Cerebellar nuclear complex (tissue), 1 donor: ENCODE measurements at places on chromosomes 1 and 21.

- no peak for DNase-seq
Observed at GRCh38 chr1:156973417-156973816, 53.0 kb downstream of the LRRC71 start.

- no peak for DNase-seq
Observed at GRCh38 chr21:34337741-34338140, 26.1 kb upstream of the KCNE2 start.

DNA sequence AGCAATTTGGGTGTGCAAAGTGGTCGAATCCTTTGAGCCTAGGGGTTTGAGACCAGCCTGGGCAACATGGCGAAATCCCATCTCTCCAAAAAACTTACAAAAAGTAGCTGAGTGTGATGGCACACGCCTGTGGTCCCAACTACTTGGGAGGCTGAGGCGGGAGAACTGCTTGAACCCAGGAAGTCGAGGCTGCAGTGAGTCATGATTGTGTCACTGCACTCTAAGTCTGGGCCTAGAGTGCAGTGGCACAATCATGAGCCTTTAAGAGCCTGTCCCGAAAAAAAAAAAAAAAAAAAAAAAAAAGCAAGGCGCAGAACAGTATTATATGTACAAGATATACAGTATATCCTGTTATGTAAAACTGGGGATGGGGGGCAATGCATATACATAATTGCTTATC lies 25.1 kb upstream of the HTR1D start:
- no peak for DNase-seq

- DNase-seq = no peak
Observed at GRCh38 chr1:224234017-224234416, 51.0 kb downstream of the DEGS1 start.

- DNase-seq = no peak
Observed at GRCh38 chr1:151135433-151136385, 10.7 kb downstream of the SEMA6C start.

- DNase-seq = no peak
Observed at GRCh38 chr21:37547615-37548200, 181.1 kb downstream of the DYRK1A start.

- DNase-seq = no peak
Observed at GRCh38 chr1:228861832-228862180, 126.5 kb downstream of the RHOU start.

DNA sequence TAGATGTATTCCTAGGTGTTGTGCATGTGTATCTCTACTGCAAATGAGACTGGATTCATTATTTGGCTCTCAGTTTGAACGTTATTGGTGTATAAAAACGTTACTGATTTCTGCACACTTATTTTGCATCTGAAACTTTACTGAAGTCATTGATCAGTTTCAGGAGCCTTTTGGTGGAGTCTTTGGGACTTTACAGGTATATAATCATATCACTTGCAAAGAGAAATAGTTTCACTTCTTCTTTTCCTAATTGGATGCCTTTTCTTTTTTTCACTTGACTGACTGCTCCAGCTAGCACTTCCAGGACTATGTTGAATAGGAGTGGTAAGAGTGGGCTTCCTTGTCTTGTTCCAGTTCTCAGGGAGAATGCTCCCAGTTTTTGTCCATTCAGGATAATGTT lies 252.2 kb downstream of the SMYD3 start:
- no peak for DNase-seq

- no peak for DNase-seq
Observed at GRCh38 chr1:40567825-40568224, 36.4 kb downstream of the ZNF684 start.

- no peak for DNase-seq
Observed at GRCh38 chr1:77545970-77546369, 136.5 kb downstream of the ZZZ3 start.

GRCh38 chr1:27563591-27564471 lies 40.1 kb downstream of the AHDC1 start:
- no peak for DNase-seq

DNA sequence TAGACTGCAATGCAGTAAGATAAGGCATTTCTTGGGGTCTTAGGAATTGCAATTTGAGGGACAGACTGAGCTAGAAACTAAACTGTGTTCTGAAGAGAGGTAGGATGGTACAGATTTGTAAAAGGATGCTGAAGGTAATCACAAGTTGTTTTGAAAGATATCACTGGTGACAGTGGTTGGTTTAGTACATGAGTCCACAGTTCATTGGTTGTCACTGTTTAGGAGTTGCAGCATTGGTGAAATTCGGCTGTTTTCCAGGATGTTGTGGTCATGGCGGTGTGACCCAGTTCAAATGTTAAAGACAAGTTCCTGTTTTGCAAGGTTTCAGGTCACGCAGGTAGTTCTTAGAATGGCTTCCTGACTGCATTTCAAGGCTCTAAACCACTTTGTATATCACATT lies 292.8 kb upstream of the B3GALT2 start:
- DNase-seq = no peak

DNA sequence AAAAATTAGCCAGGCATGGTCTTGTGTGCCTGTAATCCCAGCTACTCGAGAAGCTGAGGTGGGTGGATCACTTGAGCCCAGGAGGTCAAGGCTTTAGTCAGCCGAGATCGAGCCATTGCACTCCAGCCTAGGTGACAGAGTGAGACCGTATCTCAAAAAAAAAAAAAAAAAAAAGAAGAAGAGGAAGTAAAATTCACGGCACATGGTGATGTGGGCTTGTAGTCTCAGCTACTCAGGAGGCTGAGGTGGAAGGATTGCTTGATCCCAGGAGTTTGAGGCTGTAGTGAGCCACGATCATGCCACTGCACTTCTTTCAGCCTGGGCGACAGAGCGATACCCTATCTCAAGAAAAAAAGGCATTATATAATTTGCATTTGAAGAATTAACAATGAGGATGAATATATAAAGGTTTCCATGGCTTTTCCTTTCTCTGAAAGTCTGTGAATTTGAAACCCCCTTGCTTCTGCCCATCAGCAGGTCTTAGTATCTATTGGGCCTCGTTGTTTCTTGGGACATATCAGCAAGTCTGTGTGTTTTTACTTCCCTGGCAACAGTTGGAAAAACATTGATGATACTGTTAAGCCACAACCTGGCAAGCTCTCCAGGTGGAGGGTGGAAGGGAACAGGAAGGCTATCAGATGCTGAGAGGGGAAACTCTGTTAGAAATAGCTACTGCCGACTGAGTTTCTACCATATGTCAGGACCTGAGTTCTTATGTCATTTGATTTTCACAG lies 4.6 kb upstream of the PLA2G2D start:
- no peak for DNase-seq

DNA sequence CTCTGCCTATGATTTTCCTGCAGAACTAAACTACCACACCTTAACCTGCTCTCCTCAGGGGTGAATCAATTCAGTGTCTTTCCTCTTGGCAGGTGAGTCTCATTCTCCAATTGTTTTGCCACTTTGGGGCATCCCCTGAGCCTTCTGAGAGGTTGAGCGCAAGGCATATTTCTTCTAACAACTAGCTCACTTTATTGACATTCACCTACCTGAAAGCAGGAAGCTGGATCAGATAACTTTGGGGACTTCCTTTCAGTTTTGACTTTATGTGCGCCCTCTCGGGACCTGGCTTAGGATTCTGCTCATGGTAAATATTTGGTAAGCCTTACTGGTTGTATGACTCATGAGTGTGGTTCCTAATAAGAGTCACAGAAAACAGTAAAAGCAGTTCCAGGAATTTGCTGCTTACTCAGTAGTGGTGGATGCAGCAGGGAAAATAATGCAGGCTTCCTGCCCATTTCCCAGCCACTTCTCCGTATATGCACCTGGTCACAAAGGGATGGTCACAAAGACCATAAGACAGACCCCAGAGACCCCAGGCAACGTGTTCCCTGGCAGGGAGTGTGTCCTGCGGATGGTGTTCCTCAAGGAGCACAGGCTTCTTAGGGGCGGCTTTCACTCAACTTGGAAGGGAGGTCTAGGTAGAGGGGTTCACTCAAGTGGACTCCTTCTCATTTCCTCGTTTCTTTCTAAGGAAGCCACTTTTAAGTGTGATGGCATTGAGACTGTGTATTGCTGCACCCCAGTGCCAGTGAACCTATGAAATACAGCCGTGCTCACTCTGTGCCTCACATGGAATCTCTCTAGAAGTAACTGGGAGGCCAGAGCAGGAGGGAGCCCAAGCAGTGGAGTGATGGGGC lies 22.0 kb upstream of the BATF3 start:
- DNase-seq = no peak

- DNase-seq = no peak
Observed at GRCh38 chr1:89351597-89352311, 12.1 kb upstream of the GBP6 start.

DNA sequence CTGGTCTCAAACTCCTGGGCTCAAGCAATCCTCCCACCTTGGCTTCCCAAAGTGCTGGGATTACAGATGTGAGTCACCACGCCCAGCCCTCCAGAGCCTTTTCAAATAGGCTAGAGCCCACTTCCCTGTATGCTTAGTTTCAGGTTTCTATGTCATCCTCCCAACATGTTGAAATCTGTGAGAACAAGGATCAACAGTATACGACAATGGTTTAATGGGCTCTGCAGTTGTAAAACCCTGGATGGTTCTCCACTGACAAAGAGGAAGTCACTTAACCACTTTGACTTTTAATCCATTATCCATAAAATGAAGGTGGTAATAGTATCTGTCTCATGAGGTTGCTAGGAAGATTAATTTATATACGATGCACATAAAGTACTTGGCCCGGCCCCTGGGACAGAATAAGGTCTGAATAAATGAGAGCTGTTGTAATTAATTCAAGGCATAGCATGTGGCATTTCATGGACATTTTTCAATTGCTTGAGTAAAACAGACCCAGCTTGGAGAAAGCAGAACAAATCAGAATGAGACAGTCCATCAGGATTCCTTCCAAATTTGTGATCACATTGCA lies 113.9 kb upstream of the ZNF648 start:
- DNase-seq = no peak

GRCh38 chr1:214187121-214187900 lies 93.6 kb upstream of the SMYD2 start:
- no peak for DNase-seq

- DNase-seq = no peak
Observed at GRCh38 chr1:47409311-47410067, 6.6 kb upstream of the FOXE3 start.

GRCh38 chr1:18322368-18323032 lies 158.2 kb upstream of the KLHDC7A start:
- DNase-seq = no peak

DNA sequence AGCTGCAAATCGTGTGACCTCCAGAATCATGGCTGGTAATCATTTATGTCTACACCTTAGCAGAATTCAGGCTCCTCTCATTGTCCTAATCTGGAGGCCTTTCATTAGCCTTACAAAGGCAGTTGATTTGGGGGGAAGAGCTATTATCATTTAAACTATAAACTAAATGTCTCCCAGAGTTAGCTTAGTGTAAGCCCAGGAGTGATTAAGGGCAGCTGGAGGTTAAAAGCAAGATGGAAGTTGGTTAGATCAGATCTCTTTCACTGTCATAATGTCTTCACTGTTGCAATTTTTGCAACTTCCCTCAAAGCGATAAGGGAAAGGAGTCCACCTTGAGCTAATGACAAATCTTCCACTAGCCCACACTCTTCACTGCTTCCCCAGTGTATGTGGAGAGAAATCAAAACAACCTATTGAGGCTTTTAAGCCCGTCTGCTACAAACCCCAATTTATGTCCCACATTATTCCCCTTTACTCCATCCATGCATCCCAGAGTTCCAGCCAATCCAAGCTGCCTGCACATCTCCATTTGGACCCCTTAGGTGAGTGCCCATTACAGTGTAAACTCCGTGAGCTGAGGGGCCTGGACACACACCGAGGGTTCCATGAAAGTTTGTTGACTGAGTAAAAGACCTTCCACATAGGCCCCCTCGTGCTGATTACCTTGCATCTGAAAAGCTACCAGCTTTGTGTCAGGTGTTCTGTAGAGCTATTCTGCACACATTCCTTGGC lies 61.5 kb upstream of the KLHDC7A start:
- no peak for DNase-seq

GRCh38 chr21:43937891-43938309 lies 72.9 kb downstream of the AGPAT3 start:
- no peak for DNase-seq

- DNase-seq = no peak
Observed at GRCh38 chr1:9309080-9309479, 16.4 kb downstream of the SPSB1 start.

GRCh38 chr1:223207293-223208066 lies 64.4 kb upstream of the TLR5 start:
- no peak for DNase-seq

- DNase-seq = no peak
Observed at GRCh38 chr1:202967684-202968281, 726 bp upstream of the CYB5R1 start.

DNA sequence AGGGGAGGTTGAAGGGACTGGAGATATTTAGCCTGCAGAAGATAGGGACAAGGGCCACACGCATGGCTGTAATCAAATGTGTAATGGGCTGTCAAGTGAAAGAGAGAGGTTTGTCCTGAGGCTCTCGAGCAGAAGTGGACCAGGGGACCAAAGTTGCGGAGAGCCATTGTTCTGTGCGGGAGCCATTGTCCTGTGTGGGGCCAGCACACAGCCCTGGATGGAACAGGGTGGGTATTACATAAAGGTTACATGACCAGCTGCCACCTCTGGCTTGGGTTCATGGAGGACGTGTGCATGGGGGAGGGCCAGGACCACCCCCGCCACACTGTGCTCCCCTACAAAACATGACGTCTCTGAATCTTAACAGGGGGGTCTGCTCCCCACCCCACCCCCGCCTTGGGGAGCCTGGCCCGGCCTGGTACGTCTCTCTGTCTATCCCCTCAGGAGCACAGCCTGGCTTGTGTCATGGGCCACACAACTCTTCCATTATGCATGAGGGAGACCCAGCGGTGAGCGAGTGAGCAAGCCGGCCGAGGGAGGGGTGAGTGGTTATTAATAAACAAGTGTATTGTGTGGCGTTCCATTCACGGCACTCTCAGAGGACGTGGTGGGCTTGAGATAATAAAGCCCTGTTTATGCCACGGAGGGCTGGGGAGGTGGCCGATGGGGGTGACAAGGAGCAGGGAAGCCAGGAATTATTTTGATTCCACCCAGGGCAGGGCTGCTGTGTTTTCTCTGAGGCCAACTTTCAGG lies at the start of gene NFASC:
TSS of gene NFASC (plus strand) at position 703 of the 753 bp plus-strand sequence. CDS start 73,454 bp downstream, outside the sequence.
- no peak for DNase-seq

DNA sequence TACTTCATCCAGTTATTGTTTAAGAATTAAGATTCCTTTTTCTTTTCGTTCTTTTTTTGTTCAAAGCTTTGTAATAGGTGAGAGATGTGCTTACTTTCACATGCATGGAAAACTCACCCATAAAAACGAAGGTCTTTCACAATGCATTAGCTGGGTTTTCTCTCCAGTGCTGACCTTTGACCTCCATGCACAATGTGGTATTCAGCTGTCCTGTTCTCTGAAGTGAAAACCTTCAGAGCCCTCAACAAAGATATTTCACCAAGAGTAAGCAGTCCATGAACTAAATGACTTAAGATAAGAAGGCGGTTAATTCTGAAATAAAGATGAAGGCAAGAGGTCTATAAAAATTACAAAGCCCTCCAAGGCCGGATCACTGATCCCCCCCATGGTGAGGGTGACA lies 77.1 kb upstream of the IPO9 start:
- no peak for DNase-seq
